Panc1 (cell line): ENCODE measurements at places on chromosomes 5 and 9.

DNA sequence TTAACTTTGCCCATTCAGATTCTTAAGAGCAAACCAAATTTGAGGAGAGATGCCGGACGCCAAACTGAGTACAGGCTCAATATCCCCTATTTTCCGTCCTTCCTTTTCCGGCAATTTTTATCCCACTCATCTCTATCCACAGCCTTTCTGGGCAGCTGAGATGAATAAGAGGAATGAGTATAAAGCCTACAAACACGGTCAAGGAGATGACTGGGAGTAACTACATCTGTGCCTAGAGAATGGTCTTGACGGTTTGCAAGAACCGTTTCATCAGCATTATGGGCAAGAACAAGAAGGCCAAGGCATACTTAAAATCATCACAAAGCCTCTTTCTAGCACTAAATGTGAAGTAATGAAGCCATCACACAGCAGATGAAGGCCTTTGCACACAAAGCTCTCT, 227.3 kb downstream of the DCP2 start:
- no peak for DNase-seq

DNA sequence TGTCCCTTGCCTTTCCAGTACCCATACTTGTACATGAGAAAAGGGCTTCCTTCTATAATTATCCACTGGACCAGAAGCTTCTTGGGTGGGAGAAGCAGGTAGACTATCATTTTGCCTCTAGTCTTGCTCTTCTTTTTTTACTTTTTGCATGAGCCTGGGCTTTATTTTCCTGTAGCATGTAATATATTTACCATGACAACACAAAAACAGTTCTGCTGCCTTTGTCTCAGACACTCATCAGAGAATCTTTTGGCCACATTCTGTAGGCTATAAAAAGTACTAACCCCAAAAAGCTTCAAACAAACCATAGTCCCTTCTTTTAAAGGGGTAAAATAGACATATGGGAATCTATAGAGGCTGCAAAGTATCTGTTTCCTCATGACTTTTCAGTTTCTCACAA, 339.2 kb upstream of the PIK3R1 start:
- no peak for DNase-seq

DNA sequence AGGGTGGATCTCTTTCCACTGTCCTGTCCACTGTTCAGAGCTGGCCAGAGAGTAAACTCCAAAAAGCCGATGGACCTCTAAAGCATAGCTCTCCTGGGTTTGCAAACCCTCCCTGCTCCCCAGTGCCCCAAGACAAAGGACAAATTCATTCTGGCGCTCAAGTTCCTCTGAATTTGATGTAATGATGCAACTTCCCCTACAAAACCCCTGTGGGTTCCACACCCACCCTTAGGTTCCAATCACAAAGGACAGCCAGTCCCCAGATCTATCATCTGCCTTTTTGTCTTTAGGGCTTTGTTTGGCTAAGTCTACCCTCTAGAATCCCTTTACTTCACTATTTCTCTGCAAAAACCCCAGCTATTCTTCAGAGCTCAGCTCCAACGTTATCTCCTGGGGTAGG, 57.4 kb upstream of the SLC25A51 start:
- DNase-seq: no peak

GRCh38 chr5:138954257-138955012, 79.3 kb upstream of the LRRTM2 start:
- DNase-seq: no peak

DNA sequence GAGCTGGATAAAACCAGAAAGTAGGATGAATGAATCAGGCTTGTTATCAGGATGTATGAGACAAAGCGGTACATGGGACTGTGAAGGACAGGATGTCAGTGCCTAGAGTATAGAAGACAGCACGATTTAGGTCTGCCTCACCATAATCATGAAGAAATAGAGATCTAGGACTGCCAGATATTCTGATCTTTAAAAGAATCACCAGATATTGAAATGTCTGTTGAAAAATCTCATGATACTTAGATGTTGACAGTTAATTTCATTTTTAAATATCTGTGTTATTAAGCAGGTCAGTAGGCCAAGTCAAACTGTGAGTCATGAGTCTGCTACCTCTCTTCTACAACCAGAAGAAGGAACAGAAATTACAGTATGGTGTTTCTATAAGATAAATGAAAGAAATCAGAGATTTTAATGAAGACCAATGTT, 65.0 kb downstream of the ST8SIA4 start:
- DNase-seq: no peak

DNA sequence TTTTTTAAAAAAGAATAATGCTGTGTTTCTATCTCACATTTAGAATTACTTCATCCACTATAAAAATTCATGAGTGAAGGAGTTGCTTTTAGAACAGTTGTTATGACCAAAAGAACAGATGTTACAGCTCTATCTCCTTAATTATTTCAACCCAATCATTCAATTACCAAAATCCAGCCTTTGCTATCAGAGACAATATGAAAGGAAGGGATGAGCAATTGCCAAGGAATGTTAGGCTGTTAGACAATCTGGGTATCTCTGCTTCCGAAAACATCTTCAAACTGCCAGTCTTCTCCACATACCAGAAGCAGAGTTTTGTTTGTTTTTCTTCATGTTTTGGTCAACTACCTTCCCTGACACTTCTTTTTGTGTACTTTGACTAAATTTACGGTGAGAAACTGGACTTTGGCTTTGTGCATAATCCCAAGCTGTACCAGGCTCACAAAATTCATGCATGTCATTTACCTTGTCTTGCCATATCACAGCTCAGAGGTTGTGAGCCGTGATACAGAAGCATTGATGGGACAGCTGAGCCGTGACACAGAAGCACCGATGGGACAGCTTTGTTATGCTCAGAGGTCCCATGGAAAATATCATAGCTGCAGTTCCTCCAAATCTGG, 405.5 kb downstream of the KIF4B start:
- no peak for DNase-seq

DNA sequence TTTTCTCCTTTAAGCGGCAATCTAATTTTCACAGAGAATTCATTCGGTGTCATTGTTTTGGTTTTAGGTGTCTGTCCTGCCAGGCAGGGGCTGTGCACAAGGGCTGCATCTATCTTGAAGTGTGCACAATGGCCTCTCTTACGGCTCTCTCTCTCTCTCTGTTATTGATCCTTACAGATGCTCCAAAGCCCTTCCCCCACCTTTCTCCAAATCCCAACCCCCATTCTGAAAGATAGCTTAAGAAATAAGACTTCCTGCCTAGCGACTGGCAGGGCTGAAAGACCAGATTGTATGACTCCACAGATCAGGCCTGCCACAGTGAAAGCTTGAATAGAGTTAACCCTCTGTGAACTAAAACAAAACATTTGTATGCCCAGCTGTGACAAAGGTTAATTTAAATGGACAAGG, 86.5 kb upstream of the NR5A1 start:
- DNase-seq: no peak

- DNase-seq: no peak
These were observed 17.0 kb upstream of the SH3RF2 start for GRCh38 chr5:145919413-145919812.

DNA sequence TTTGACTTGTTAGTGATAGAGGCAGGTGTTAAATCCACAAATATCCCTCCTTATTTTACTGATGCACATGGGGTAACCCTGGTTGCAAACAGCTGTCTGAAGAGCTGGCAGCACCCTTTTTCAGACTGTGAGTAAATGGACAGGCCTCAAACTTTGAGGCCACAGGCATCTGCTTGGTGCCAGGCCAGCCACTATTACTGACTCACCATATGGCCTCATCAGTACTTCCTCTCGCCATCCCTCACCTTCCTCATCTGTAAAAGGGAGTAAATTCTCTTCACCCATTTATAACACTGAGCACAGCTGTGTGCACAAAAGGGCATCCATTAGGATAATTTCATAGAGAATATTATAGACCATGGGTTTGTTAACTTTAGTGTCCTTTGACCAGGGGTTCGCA, 11.9 kb upstream of the TNIP1 start:
- no peak for DNase-seq

DNA sequence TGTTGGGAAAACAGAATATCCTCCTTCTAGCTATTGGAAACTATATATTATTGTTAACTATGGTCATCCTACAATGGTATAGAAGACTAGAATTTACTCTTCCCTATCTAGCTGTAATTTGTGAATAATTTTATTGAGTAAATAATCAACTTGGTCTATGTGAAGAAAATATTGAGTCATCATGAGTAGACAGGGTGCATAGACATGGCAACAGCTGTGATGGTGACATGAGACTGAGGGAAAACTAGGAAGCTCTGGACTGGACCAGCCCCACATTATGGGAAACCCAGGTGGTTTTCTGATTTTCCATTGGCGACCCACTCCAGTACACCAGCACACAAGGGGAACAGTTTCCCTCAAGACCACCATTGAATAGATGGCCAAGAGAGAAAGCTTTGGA, 95.0 kb downstream of the APBA1 start:
- no peak for DNase-seq

DNA sequence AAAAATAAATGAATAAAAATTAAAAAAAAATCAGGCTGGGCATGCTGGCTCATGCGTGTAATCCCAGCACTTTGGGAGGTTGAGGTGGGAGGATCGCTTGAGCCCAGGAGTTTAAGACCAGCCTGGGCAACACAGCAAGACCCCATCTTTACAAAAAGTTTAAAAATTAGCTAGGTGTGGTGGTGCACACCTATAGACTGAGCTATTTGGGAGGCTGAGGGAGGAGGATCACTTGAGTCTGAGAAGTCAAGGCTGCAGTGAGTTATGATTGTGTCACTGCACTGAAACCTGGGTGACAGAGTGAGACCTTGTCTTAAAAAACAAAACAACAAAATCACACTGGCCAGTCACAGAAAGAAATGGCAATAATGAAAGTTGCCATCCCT, 3.4 kb upstream of the CNTRL start:
- DNase-seq: no peak

- no peak for DNase-seq
These were observed 201.3 kb downstream of the MPDZ start for GRCh38 chr9:13078164-13078563.

GRCh38 chr9:78707080-78707479, 410.2 kb downstream of the PSAT1 start:
- no peak for DNase-seq

DNA sequence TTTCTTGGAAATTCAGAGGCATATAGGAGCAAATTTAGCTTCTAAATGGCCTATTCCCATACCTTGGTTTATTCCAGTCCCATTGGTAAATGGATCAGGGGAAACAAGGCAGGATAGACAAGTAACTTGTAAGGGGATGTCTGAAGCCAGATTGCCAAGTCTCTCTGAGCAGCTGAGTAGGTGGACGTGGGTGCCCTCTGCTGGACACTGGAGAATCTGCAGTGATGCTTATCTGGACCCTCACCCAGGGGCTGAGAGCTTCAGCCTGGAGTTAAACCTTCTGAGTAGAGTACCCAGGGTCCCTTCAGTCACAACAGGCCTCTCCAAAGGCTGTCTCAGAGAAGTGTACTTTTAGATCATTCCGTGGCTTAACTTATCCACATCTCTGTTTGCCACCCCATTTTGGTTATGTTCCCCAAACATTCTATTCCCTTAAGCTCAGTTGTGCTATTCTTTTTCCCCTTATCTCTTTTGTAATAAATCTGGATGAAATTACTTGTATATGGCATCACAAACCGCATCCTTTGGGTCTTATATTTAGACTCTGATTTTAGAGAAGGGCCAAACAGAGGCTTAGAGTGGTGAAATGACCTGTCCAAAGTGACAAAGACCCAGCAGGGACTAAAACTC, 218.3 kb upstream of the GLRA1 start:
- DNase-seq: peak; percentile 39

- no peak for DNase-seq
These were observed 1.5 kb downstream of the TICAM2 start for GRCh38 chr5:115600766-115601165.

GRCh38 chr9:128249908-128250838, 25.6 kb downstream of the GOLGA2 start:
- DNase-seq: peak; percentile 18
